ENCODE measurements at places on chromosomes 7 and 10.

DNA sequence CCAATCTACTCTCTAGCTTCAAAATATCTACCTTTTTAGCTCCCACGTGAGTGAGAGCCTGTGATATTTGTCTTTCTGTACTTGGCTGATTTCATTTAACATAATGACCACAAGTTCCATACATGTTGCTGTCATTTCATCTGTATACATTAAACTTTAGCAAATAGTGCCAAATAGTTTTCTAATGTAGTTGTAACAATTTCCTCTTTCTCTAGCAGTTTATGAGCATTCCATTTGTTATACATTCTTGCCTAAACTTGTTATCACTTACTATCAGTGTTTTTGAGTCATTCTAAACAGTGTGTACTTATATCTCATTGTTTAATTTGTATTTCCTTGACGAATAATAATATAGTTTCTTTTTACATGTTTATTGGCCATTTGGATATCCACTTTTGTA, 77.2 kb downstream of the NEUROD6 start:
- DNase-seq: no peak

GRCh38 chr7:70408891-70409290, 723.1 kb upstream of the GALNT17 start:
- no peak for DNase-seq

DNA sequence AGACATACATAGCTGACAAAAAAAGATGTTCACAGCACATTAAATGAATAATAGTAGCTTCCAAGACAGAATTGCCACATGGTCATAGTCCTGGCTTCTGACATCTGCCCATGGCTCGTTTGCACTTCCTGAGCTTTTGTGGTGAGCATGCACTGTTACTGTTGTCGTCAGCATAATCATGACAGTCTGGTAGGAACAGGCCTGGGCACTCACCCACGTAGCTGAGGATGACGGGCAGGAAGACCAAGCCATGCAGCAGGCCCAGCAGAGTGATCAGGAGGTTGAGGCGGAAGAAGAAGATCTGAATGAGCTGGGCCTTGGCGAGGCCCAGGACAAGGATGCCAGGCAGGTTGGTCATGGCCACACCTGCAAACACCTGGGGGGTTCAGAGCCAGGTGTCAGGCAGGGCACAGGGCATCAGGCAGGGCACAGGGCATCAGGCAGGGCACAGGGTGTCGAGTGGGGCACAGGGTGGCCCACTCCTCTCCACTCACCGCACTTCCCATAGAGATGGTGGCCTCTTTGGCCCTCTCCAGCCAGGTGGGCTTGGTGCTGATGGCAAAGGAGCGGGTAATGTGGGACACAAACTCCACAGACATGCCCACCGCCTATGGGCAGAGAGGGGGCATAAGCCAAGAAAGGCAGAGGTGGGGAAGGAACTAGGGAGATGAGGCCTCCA, 25.3 kb upstream of the NUDCD3 start:
- no peak for DNase-seq

- DNase-seq: no peak
Measured at GRCh38 chr7:95199779-95200558, 124.4 kb downstream of the PON1 start.

DNA sequence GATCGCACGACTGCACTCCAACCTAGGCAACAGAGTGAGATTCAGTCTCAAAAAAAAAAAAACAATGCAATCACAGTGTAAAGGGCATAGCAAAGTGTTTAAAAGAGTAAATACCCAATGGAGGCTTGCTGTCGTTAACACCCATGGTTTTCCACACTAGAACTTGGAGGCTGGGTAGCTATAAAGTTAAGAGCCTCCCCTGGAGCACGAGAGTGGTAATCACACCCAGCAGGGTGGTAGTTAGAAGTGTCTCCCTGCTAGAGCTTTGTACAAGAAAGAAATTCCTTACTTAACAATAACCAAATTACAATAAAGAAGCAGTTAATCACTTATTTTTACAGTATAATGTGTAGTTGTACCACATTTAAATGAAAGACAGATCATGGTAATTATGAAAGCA, 1078.9 kb downstream of the NRG3 start:
- DNase-seq: no peak

DNA sequence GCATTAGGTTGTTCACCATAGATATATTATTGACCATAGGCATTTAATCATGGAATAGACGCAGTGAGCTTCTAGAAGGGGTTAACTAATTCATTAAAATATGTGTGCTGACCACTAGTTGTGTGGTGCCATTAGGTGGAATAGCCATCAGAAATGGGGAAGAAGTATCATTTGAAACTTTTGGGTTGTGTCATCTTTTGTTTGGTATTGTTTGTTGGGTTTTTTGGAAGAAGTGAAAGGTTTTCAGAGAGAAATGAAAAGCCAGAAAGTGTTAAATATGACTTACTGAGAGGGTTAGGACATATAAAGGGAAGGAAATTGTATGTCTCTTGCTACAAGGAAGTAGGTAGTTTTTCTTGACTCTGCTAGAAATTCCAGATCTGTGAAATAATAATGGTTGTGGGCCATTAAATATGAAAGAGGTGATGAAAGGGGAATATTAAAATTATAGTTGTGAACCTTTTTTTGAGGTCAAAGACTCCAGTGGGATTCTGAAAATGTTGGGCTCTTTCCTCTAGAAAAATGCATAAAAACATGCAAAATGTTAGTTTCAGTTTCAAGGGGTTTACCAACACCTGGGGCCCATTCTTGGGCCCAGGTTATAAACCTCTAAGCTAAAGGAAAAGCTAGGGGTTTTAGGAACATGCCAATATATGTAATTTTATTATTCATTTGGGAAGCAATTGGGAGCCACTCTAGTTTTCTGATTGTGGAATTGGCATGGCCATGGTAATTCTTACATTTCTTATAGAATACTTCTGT, 348.5 kb downstream of the BBS9 start:
- DNase-seq: no peak

GRCh38 chr10:9668411-9668810, 1349.3 kb upstream of the CELF2 start:
- no peak for DNase-seq

DNA sequence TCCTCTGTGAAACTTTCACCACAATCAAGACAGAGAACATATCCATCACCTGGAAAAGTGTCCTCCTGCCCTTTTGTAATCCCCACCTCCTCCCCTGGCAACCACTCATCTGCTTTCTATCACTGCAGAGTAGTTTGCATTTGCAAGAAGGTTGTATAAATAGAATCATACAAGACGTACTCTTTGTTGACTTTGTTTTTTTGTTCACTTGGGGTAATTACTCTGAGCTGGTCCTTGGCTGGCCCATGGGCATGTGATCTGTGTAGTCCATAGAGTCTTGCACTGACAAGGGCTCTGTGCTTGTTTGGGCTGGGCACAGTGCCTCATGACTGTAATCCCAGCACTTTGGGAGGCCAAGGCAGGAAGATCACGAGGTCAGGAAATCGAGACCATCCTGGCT, 7.8 kb upstream of the HACD1 start:
- no peak for DNase-seq

DNA sequence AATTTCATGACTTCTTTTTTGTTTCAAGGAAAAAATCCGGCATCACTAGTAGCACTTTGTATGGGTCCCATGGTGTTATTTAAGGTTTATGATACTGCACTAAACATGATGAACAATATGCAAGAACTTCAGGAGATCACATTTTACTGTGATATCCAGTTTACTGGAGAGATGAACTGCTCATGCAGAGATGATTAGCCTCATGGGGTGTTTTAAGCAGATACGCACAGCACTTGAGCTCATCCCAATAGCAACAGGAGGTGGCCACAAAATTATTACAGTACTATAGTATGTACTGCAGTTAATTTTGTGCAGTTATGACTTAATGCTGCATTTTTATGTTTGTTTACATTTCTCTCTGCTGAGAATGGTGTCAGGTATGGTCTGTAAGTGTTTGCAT, 303.7 kb upstream of the PCDH15 start:
- no peak for DNase-seq

DNA sequence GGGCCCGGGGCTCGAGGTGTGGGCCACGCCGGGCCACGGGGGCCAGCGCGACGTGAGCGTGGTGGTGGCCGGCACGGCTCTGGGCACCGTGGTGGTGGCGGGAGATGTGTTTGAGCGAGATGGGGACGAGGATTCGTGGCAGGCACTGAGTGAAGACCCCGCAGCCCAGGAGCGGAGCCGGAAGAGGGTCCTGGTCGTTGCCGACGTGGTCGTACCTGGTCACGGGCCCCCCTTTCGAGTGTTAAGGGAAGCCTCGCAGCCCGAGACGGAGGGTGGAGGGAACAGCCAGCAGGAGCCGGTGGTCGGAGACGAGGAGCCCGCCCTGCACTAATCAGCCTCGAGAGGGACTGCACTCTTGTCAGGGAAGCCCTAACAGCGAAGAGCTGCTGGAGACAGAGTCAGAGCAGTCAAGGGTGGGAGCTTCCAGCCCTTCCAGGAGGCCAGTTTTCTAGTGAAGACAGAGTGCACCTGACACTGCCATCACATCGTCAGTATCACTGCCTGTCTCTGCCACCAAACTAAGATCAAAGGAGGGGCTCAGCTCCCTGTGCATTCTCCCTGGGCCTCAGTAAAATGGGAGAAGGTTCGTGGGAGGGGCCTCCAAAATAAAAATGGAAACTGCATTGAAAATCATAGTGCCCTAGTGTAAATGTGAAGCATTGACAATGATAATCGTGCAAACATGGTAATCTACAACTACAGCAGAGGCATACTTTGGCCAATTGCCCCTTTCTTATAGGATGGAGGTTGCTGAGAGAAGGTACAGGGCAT, 1.3 kb downstream of the MBLAC1 start:
- DNase-seq: no peak

DNA sequence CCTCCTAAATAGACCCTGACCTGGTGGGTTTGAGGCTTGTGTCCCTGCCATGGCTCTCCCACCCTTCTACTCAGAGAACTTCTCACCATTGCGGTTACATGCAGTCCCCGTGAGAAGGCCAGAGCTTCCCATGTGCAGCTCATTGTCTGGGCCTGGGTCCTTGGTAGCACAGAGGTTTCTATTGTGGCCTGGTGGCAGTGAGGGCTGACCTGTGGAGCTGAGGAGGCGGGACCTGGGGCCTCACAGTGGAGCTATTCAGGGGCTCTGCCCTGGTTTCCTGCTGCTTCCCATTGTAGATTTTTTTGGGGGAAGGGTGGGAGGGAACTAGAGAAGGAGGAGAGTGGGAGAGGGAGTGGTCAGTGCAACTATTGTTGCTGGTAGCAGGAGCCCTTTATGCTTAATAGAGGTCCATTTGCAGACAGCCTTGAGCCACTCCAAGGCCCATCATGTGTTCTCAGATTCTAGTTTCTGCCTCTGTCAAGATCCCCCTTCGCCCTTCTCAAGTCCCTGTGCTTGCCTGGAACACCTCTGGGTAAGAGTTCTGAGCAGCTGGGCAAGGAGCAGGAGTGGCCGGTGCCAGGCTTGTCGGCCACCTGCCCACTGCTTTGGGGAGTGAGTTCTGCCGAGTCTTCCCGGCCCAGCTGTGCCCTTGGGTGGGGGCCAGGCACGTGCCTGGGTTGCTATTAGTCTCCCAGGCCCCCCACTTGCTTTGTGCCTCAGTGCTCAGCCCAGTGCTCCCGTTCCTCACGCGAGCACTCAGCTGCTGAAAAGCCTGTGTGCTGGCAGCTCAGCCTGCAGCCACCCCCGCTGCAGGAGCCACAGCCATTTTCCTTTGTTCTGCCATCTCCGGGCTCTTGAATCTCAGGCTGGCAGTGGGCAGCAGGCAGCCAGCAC, 10.7 kb downstream of the TSPAN14 start:
- DNase-seq: no peak

GRCh38 chr7:95684505-95684904, 87.8 kb upstream of the DYNC1I1 start:
- no peak for DNase-seq

GRCh38 chr10:97040248-97040584, 145.5 kb downstream of the SLIT1 start:
- DNase-seq: no peak

DNA sequence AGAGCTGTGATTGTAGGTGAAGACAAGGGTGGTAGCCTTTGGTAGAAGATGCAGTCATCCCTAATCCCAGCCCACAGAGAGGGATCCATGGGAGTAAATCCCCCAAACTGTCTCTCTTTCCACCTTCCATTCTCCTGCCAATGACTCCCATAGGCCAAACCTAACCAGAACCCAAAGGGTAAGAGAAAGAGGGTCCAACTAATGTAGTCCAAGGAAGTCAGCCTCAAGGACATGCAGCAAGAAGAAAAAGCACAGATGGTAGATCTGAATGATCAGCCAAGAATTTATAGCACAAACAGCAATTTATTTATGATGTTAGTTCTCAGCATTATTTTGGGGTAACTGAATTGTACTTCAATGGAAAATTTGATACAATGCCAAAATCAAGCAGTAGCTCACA, 87.7 kb downstream of the ST8SIA6 start:
- DNase-seq: no peak

DNA sequence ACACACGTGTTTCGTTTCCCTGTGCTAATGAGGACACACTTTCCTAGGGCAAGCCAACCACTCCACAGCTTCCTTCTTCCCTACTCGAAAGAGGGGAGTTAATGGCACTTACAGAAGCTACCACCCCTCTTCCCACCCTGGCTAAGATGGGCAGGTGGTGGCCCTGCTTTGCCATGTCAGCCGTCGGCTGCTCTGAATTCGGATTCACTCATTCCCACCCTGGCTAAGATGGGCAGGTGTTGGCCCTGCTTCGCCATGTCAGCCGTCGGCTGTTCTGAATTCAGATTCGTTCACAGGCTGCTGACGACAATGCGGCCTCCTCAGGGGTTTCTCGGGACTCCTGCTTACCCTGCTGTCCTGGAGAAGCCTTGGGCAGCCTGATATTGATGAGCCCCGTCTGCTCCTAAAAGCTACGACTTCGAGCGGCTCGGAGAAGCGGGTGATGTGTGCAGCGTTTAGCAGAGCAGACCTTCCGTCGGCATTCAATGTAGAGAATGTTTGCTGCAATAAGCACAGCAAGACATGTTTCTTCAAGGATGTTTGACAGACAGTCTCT, 56.2 kb upstream of the PPP2R2D start:
- DNase-seq: no peak

DNA sequence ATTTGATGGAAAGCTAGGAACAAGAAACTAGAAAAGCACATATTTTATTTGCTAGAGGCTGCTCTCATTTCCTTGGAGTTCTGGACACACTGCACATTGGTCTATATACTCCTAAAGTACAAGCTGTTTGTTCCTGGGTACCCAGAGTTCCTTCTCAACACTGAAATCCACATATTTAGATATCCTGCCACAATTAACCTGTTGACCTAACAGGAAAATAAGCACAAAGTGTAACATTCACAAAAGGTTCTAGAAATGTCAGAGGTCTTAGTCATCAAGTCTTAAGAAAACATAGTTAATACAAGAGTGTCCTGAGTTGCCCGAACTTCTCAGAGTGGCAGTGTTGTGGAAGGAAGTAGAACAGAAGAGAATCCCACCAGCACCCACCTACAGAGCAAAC, 115.6 kb downstream of the ELMO1 start:
- DNase-seq: no peak

- DNase-seq: no peak
Measured at GRCh38 chr7:73749931-73750776, 11.6 kb upstream of the ABHD11 start.

DNA sequence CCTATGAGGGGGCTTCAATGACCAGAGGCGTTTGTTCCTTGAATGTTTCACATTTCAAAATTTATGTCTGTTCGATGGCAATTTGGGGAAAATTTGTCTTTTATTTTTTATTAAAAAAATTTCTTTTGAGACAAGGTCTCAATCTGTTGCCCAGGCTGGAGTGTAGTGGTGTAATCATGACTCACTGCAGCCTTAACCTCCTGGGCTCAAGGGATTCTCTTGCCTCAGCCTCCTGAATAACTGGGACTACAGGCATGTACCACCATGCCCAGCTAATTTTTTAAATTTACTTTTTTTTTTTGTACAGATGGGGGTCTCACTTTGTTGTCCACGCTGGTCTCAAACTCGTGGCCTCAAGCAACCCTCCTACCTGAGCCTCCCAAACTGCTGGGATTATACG, 39.7 kb downstream of the OTUD1 start:
- DNase-seq: no peak

GRCh38 chr7:105017657-105018365, 3.8 kb downstream of the KMT2E start:
- no peak for DNase-seq

Measured in cortex of kidney (tissue), 1 donor.